ENCODE measurements at places on chromosomes 7 and 10. TPM values are rescaled to one million over a fixed set of nuclear protein-coding genes. Genes with fewer than 3 reads are reported as not detected.

- DNase-seq: peak; percentile 62
- H3K27ac ChIP-seq: peak overlapping the region; percentile 99
- no peaks in the 10 kb centered on the region for H3K27me3 ChIP-seq
- peak overlapping the region; percentile 95 for H3K4me3 ChIP-seq
- H3K36me3 ChIP-seq: peaks cover 26% of the 10 kb centered on the region
Measured at GRCh38 chr10:61902445-61903220, 1.1 kb downstream of the ARID5B start.

- no peak overlapping the region for H3K27ac ChIP-seq
- H3K27me3 ChIP-seq: no peaks in the 10 kb centered on the region
- no peak for DNase-seq
- H3K4me1 ChIP-seq: peaks cover 15% of the 10 kb centered on the region
- no peak overlapping the region for H3K4me3 ChIP-seq
Measured at GRCh38 chr10:77600640-77601039, 37.0 kb downstream of the KCNMA1 start.

DNA sequence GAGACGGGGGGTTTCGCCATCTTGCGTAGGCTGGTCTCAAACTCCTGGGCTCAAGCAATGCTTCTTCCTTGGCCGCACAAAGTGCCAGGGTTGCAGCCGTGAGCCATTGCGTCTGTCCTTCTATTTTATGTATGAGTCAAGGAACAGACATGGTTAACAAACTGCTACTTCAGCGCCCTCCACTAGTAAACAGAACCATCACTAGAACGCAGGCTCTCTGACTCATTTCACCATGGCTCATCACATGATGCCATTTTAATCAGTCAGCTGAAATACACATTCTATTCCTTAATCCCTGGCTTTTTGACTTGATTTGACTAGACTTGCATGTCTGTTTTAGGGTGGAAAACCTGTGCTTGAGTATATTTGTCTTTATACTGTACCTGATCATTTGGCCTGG is 41.3 kb downstream of the CELF2 start:
- H3K4me3 ChIP-seq: no peak overlapping the region
- H3K27me3 ChIP-seq: peaks cover 7% of the 10 kb centered on the region
- H3K27ac ChIP-seq: no peak overlapping the region
- no peaks in the 10 kb centered on the region for H3K4me1 ChIP-seq

DNA sequence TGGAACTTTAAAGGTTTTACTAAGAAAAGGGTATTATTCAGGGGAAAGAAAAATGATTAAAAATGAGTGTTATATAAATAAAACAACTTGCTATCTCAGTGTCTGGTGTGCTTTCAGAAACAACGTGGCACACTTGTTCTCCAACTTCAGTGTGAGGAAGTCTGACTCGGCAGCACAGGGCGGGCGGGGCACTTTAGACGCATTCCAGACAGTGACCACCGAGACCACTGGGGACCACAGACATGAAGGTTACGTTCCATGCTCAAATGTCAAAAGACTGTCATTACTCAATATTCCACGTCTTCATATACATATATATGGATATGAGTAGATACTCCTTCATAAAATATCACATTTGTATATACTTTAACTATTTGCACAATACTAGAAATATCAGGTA is 87.0 kb downstream of the LARP4B start:
- H3K36me3 ChIP-seq: peaks cover 30% of the 10 kb centered on the region
- no peak for DNase-seq
- no peak overlapping the region for H3K4me3 ChIP-seq
- no peak overlapping the region for H3K27ac ChIP-seq
- no peaks in the 10 kb centered on the region for H3K27me3 ChIP-seq

The IFIT1B gene
- total RNA-seq: not detected

The PNLIPRP3 gene
- total RNA-seq: not detected

The IL6 gene
- total RNA-seq: not detected
